ENCODE measurements at places on chromosomes 6 and 20.

DNA sequence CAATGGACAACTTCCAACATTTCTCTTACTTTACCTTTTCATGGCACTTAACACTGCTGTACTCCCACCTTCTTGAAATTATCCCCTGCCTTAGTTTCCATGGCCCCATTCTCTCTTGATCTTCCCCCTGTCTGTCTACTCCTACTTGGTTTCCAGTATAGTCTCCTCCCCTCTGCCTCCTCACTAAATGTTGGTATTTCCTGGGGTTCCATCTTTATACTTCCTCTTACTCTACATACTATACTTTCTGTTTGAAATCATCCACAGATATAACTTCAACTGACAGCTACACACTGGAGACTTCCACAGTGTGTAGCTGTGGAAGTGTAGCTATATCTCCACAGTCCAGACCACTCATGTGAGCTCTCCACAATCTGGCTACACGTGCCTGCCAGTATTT, 13.5 kb downstream of the ZHX3 start:
- DNase-seq: no peak

GRCh38 chr6:136613477-136613876, 63.3 kb upstream of the MAP7 start:
- peak; percentile 30 for DNase-seq

GRCh38 chr6:139253656-139254055, 38.1 kb downstream of the TXLNB start:
- no peak for DNase-seq

GRCh38 chr6:124420116-124420840, 542.0 kb upstream of the RNF217 start:
- no peak for DNase-seq

GRCh38 chr6:157261606-157262005, 61.7 kb downstream of the TMEM242 start:
- no peak for DNase-seq

GRCh38 chr6:5278047-5278446, 16.7 kb downstream of the FARS2 start:
- no peak for DNase-seq

- DNase-seq: no peak
Measured at GRCh38 chr6:155448668-155449449, 6.8 kb downstream of the NOX3 start.

- no peak for DNase-seq
Measured at GRCh38 chr20:23475395-23475794, 15.5 kb upstream of the CST8 start.

GRCh38 chr6:125554456-125554855, 195.0 kb upstream of the HEY2 start:
- no peak for DNase-seq

DNA sequence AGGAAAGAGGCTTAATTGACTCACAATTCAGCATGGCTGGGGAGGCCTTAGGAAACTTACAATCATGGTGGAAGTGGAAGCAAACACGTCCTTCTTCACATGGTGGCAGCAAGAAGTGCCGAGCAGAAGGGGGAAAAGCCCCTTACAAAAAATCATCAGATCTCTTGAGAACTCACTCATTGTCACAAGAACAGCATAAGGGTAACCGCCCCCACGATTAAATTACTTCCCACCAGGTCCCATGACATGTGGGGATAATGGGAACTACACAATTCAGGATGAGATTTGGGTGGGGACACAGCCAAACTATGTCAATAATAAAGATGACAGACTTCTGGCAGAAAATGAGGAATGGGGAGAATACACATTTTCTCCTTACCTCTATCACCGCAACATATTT, 20.5 kb upstream of the OCSTAMP start:
- DNase-seq: no peak

DNA sequence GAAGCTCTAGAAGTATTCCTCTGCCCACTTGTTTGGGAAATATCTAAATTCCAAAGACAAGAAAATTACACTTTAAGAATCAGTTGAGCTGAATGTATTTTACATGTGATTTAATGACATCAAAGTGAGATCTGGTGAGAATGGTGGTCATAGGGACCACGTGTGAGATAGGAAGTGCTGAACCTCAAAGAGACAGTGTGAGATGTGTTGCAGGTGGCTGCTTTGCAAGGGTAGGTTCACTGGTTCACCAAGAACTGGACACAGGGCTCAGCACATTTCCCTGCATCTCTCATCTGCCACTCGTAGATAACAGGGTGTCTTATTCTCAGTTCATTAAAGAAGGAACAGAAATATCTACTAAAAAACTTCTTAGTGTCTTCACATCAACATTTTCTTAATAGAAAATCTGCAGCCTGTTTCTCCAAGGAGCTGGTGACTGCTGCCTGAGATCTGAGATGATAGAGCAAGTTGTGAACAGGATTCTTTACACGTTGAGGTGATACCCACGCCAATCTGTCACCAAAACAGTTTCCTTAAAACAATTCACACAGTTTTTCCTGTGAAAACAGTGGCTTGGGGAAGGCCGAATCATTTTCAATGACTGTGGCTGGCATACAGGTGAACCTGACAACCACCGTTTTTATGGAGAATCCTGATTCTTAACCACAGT, 7.2 kb downstream of the CCR6 start:
- DNase-seq: no peak

DNA sequence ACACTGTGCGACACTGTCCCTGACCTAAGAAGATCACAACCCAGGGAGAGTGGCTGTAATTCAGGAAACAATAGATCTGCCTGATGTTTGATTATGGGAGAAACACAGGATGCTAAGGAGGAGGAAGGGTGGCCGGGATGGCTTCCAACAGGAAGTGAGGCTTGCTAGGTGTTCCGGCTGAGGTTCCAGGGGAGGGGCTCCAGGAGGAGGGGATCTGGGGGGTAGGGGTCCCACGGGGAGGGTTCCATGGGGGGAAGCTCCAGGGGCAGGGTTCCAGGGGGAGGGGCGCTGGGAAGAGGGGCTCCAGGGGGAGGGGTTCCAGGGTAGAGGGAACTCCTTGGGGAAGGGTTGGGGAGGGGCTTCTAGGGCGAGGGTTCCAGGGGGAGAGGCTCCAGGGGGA, 48.6 kb downstream of the DAAM2 start:
- no peak for DNase-seq

GRCh38 chr20:32648761-32649650, 24.7 kb downstream of the C20orf203 start:
- DNase-seq: no peak

GRCh38 chr20:16615199-16615598, 42.0 kb upstream of the KIF16B start:
- no peak for DNase-seq

GRCh38 chr20:34713194-34713943, 9.2 kb downstream of the TP53INP2 start:
- DNase-seq: no peak

GRCh38 chr6:25053875-25054371, 118.2 kb upstream of the RIPOR2 start:
- DNase-seq: peak; percentile 21

GRCh38 chr6:165186041-165186440, 123.4 kb downstream of the C6orf118 start:
- no peak for DNase-seq

GRCh38 chr6:109455437-109456110, at the start of gene MICAL1:
Gene MICAL1, minus strand, starts transcription at chr6:109455772. Its CDS starts 1,576 bp downstream, at chr6:109454196.
- DNase-seq: peak; percentile 59

GRCh38 chr6:169324656-169325459, 71.2 kb upstream of the THBS2 start:
- no peak for DNase-seq

DNA sequence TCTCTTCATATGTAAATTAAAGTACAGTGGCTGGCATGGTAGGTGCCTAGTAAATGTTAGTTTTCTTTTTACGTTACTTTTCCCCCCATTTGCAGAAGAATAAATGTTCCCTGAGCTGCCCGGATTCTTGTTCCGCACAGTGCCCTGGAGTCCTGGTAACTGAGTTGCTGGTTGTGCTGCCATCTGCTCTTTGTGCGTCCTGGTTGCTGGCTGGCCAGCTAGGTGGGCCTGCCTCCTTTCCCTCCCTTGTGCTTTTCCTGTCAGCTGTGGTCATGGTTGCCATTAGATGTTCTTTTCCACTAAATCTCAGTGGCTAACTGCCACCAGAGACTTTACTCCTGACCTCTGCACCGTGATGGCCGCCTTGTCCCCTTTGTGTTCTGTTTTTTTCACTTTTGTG, 28.6 kb downstream of the CEP43 start:
- DNase-seq: no peak

DNA sequence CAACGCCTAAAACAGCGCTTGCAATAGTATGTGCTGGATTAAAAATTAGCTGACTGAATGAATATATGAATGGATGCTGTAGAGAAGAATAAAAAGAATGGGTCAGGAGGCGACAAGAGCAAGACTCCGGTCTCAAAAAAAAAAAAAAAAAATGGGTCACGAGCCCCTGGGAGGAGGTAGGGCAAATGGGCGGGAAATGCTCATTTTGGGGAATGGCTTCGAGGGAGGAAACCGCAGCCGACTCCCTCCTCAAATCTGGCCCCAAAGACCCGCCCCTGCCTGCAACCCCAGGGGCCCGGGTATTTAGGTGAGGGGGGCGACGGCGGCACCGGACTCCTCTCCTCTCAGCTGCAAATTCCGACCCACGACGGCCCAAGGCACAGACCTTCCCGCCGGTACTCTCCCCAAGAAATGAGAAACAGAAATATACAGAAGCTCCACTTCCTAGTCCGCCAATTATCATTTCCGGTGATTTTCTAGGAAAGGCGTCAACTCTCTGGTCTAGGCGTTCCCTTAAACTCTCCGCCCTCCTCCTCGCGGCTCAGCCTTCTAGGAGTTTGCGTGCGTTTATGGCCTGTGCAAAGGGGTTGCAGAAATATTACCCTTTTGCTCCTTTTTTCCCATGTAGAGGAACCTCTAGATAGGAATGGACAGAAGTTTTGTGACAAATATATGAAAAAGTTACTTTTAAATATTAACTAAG, at the start of gene ZNF311:
ZNF311 (minus strand) TSS at position 133 of the 703 bp plus-strand sequence. CDS start 1,361 bp downstream, outside the sequence.
- DNase-seq: no peak

GRCh38 chr6:29477923-29478450, 9.8 kb downstream of the MAS1L start:
- no peak for DNase-seq

GRCh38 chr6:27267857-27268434, 20.4 kb downstream of the PRSS16 start:
- DNase-seq: no peak

DNA sequence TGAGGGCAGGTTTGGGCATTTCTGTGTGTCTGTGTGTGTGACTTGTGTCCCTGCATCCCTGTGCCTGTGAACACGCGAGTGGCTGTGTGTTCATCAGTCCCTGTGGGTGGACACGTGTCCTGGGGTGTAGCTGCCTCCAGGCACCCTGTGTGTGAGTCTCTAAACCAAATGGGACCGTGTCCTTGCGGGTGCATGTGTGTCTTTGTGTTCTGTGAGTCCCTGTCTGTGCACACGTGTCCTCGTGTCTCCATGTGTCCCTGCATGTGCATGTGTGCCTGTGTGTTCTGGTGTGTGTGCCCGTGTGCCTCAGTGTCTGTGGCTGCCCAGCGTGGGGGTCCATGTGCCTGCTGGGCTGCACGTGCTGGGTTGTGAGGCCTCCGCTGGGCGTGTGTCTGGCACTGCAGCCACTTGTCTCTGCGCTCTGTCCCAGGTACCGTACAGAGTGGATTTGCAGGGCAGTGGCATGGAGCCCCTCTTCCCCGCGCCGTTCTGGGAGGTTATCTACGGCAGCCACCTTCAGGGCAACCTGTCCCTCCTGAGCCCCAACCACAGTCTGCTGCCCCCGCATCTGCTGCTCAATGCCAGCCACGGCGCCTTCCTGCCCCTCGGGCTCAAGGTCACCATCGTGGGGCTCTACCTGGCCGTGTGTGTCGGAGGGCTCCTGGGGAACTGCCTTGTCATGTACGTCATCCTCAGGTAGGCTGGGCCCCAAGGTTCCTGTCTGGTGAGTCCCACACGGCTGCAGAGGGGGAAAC, 8.2 kb upstream of the LKAAEAR1 start:
- no peak for DNase-seq

DNA sequence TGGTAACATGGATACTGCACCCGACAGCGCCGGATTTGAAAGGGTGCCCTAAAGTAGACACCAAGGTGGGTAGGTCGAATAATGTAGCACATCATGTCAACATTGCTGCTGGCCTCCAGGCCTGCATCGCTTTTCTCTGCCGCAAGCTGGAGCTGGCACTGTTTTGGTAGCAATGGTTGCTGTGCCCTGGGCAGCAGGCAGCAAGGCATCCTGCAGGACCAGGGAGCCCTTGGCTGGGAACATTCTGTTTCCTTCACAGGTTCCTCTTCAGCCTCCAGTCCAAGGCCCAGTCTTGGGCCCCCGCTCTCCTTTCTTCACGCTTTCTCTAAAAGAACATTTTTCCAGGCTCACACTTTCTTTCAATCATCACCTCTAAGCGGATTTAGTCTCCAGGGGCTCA, 365.8 kb upstream of the JARID2 start:
- no peak for DNase-seq

DNA sequence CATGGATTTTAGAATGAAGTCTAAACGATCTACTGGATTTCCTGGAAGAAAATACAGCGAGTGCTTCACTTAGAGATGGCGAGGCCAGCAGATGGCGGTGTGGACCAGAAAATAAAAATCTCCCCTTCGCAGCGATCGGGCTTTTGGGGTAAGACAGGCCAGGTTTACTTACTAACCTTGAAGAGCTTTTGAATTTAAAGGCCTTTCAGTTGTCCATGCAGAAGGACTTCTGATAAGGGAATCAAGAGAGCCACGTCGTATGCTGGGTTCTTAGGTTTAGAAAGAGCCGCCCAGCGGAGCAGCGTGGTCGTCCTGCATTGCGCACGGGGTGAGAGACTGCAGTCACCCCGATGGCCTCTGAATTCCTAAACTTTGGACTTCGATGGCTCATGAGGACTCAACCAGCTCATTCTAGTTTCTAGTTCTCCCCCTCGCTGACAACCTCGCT, 125.2 kb upstream of the RALGAPA2 start:
- DNase-seq: peak; percentile 81

GRCh38 chr6:155378724-155379123, 64.4 kb upstream of the TFB1M start:
- DNase-seq: no peak

DNA sequence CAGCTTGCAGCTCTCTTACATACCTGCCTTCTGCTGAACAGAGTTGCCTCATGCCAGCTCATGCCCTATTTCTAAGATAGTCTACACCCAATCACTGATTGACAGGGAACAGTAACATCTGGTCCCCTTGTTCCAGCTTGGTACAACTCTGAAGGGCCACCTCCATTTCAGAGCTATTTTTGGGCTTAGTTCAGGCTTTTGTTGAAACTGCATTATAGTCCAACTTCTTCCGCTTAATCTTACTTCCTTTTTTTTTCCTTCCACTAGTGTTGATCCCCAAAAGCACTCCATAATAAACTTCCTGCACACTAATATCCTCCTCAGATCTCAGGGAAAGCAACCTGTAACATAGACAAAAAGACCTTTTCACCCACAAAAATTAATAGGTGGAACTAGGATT, 65.7 kb upstream of the TNFRSF21 start:
- no peak for DNase-seq

All from HAP-1 (cell line).